ENCODE measurements at places on chromosomes 5 and 9.

GRCh38 chr5:14114615-14115251 lies 28.4 kb upstream of the TRIO start:
- DNase-seq = no peak

DNA sequence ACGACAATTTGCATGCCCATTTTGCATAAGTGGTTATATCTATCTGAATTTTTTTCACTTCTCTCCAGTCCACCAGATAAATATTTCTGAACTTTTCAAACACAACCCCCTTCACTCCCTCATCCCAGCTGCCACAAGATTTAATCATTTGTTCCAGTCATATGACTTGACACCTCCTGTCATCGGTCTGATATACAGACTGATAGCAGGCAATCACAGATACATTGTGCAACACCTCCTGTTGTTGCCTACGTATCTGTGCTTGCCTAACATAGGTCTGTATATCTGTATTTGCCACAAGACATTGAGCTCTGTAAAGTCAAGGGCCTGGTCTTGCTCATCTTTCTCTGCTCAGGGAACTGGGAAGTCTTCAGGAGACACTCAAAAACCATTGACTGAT lies 65.6 kb downstream of the GNA14 start:
- no peak for DNase-seq

DNA sequence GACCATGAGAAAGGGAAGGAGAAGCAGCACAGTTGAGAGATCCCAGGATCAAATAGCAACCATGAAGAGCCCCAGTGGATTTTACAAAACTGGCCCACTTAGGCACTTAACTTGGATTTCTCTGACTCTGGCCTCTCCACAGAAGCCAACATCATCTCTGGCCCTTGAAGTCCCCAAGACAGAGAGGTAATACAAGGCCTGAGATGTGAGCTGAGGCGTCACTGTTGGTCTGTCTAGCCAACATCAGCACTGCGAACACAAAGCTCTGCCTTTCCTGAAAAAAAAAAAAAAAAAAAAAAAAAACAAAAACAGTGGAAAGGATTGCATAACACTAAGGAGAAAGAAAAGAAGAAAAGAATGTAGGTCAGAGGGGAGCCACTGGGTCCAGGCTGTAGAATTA lies 378.3 kb downstream of the BRINP1 start:
- DNase-seq = no peak

- DNase-seq = no peak
Observed at GRCh38 chr9:95836072-95836471, 39.4 kb upstream of the ERCC6L2 start.

DNA sequence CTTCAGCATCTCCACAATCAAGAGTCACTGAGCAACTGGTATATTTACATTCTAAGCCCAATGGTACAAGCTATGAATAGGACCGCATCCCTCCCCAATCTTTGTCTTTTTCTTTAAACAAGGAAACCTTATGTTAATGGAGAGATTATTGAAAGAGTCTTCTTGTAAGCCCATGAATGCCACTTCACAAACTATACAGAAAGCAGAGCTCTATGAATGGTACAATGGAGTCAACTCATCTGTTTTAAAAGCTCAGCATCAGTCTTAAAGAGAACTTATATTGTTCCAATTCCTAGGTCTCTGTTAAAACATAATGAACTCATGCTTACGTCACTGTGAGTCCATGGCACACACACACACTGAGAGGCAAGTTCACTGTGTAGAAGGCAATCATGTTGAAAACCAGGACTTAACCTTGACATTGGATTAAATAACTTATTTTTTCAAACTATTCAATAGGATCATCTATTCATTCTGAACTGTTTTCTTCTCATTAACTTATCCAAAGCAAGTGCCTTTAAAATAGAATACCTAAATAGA lies 4.5 kb downstream of the NREP start:
- DNase-seq = no peak

DNA sequence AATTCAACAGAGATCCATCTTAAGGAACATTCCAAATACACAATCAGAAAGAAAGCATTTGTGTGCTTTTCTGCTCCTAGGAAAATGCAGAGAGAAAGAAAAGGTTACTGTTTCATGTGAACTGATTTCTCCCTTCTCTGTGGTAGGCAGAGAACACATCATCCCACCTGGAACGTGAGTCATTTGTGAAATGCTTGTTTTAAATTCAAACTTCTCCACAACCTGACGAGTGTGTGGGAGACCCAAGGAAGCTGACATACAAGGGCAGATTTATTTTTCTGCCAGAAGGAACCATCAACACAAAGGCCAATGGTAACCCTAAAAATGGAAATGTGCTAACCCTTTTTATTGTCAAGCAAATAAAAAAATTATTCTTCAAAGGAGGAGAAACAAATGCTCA lies 156.4 kb downstream of the EFNA5 start:
- no peak for DNase-seq

- no peak for DNase-seq
Observed at GRCh38 chr5:135069895-135070657, 36.0 kb upstream of the PITX1 start.

- no peak for DNase-seq
Observed at GRCh38 chr5:156841737-156842136, 8.4 kb upstream of the PPP1R2B start.

GRCh38 chr9:135552021-135552697 lies 6.2 kb downstream of the OBP2A start:
- DNase-seq = no peak

GRCh38 chr5:142506756-142507155 lies 179.1 kb downstream of the FGF1 start:
- DNase-seq = no peak

DNA sequence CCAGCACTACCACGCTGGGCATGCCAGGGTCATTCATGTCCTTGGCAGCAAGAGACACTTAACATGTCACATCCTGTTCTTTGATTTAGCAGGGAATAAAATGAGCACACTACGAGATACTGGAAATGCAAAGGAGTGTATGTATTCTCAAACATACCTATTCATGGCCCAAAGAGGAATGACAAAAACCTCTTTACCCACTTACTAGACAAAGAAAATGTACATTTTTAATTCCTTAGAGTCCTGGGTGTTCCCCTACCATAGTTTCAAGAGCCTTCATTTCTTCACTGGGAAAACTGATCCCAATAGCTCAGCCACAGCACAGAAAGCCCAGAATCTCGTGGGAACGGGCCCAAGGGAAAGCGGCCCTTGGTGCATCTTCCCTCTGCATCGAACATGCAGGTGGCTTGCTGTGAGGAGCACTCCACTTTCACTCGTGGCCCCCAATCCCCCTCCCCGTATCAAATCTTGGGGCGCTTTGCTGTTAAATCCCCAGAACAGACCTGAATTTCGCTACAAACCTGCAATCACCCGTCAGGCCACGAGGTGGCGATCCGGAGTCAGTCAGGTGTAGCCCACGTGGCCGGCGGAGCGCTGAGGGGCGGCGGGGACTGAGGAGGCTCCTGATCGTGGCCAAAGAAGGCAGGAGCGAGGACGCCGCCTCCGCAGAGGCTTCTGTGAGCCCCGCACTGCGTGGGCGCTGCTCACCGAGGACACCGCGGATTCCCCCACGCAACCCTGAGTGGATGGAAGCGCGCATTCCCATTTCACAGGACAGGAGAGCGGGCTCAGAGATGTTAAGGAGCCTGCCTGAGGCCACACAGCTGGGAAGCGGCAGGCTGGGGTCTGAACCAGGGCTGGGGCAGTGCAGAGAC lies 91.4 kb downstream of the LMX1B start:
- DNase-seq = peak; percentile 86

All from progenitor cell of endocrine pancreas (in vitro differentiated cells).